Spinal cord (tissue), 10 donors: ENCODE measurements at places on chromosomes 5 and 9. TPM values are rescaled to one million over a fixed set of nuclear protein-coding genes. Genes with fewer than 3 reads are reported as not detected.

FAM221B gene
- not detected for total RNA-seq

ADAMTS12 gene
- 18.4 TPM for total RNA-seq

SPOCK1 gene
- 31.8 TPM for total RNA-seq

OR1J4 gene
- total RNA-seq = not detected

ZNF608 gene
- 61.9 TPM for total RNA-seq
